Stimulated activated CD8-positive, alpha-beta memory T cell treated with anti-CD3 and anti-CD28 coated beads, Interleukin-7, amount 100 ng/mL, for 48 hours (primary cell): ENCODE measurements at places on chromosomes 7 and 10.

GRCh38 chr7:151141855-151142685, 25.4 kb downstream of the GBX1 start:
- DNase-seq = no peak

GRCh38 chr10:67723601-67724000, 27.6 kb upstream of the CTNNA3 start:
- DNase-seq = no peak

DNA sequence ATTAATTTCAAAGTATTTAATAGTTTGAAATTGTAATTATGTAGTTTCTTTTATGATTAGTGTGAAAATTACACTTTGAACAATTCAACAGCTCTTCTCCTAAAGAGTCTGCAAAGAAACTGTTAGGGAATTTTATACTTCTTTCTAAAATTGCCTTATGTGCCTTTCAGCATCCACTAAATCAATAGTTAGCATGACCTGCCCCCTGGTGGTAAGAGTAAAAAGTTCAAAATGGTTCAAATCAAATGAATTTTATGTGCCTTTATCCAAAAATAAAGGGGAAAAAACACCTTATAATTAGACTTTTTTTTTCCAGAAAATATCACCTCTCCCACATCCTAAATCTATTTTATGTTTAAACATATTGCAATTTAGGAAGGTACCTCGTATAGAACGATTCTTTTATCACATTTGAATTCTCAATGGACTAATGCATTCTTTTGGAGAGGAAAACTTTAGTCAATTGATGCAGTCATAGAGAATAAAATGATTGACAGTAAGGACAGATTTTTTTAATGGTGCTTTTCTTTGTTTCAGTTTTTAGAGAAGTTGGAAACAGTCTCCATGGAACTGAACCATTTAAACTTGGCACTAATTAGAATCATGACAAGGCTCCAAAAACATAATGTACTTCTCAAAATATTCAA, 163.7 kb downstream of the SEMA3D start:
- DNase-seq = no peak

- DNase-seq = no peak
Observed at GRCh38 chr7:148371280-148371937, 219.2 kb upstream of the C7orf33 start.

DNA sequence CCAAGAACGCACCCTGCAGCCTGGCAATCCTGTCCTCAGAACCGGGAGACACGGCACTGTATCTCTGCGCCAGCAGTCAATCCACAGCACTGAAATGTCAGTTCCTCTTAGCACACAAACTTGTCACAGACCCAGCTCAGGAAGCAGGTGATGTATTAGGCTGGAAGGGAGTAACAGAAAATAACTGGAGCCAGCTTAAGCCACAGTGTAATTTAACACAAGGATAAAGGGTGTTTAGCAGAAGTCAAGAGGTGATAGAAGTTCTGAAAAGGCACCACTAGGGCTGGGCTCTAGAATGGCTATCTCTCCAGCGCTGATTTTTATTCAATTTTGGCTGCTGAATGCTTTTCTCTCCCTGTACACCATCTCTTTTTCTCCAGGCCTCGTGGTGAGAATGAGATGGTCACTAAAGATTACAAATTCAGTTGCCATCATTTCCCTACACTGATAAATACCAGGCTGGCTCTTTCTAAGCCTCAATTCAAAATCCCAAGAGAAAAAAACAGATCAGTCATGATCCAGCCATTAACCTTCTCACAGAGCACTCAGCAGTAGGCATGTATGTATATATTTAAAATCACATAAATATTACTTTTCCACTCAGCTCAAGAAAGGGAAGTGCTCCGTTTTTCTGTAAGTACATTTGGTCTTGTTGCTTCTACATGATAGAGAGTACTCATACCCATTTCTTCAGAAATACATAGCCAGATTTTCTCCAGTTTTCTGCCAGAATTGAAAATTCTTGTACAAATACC, 102.7 kb upstream of the PRSS1 start:
- no peak for DNase-seq

DNA sequence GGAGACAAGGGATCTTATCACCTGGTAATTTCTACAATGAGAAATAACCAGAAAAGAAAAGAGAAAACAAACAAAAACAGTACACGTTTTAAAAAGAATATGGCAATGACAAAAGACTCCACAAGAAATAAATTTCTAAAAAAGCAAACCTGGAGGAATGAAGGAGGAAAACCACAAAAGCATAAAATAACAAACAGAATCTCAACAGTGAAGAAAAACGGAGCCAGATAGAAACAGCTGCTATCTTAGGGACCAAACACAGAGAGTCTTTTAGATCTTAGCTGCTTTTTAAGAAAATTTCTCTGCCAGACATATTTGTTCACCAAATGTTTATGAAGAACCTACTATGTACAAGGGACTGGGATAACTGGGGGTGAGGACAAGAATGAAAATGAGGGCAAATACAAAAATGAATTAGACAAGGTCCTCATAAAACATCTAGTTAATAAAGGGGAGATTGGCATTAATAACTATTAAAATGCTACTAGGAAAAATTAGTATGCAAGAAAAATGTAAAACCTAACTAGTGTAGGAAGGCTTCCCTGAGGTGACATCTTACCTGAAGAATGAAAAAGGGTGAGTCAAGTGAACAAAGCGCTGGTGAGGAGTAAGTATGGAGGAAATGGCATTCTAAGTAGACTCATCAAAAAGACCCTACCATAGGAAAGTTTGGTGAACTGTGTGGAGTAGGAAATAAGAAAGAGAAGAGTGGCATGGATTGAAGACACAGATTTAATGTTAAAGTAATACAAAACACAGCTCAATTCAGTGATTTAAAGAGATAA, 34.3 kb downstream of the WASL start:
- no peak for DNase-seq

GRCh38 chr10:72816565-72816964, 77.0 kb upstream of the OIT3 start:
- no peak for DNase-seq

GRCh38 chr10:46297406-46298204, 10.8 kb downstream of the ANTXRL start:
- no peak for DNase-seq

GRCh38 chr10:117170244-117170643, 27.0 kb upstream of the KCNK18 start:
- DNase-seq = no peak

DNA sequence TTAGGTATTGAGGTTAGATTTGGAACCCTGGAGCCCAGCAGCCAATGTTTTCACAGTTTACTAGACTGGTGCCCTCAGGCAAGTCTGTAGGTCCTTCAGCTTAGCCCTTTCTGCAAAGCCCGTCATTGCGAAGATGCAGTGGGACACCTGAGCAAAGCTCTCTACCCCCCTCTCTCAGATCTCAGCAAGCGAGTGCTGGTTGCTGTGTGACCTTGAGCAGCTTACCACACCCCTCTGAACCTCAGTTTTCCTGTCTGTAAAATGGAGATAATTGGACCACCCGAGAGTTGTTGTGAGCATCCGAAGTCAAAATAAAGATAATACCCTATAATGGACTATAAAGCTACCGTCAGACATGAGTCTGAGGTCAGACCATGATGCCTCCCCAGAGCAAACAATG, 3.7 kb downstream of the NPC1L1 start:
- DNase-seq = no peak

- no peak for DNase-seq
Observed at GRCh38 chr7:78176171-78176570, 377.6 kb downstream of the PHTF2 start.

- DNase-seq = no peak
Observed at GRCh38 chr10:71397296-71398212, 834 bp downstream of the CDH23 start.

GRCh38 chr7:55887821-55888247, 578 bp downstream of the ZNF713 start:
- no peak for DNase-seq

- no peak for DNase-seq
Observed at GRCh38 chr10:132520177-132520811, 17.3 kb upstream of the INPP5A start.
